ENCODE measurements at places on chromosomes 7 and 10.

DNA sequence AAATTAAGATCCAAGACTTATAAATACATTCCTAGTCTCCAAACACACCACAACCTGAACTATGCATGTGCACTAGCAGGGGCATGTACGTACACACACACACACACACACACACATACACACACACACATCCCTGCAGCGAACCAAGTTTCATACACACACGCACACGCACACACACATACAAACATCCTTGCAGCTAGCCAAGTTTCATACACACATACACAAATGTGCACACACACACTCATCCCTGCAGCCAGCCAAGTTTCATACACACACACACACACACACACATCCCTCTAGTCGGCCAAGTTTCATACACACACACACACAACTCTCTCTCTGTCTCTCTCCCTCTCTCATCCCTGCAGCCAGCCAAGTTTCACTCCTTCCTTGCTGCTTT, 82.7 kb upstream of the WIPF3 start:
- DNase-seq, result no peak

DNA sequence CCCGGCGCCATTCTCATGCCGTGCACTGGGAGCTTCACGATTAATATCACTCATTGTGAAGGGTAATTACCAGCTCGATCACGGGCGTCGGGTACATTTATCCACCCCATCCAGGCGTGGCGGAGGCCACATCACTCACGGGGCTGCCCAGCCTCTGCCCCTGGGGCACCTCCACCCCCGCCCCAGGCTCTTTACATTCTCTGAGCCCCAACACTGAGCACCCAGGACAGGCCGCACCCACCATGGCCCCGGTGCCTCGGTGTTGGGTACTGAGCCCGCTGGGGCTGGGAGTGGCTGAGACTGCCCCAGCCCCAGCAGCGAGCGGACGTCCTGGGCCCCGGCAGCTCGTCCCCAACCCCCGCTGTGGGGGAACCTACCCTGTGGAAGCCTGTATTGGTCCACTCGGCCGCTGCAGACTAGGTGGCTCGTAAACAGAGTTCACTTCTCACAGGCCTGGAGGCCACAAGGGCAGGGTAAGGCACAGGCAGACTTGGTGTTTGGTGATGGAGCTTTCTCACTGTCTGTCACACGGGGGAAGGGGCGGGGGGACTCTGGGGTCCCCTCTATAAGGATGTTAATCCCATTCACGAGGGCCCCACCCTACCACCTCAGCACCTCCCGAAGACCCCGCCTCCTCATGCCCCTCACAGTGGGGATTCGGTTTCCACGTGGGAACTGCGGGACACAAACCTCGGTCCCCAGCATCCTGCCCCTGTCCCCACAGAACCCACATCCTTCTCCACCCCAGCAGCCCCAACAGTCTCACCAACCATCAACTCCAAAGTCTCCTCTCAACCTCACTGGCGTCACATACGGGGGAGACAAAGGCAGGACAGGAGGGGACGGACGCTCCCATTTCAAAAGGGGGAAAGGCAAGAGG, 184.1 kb downstream of the ELFN1 start:
- no peak for DNase-seq

DNA sequence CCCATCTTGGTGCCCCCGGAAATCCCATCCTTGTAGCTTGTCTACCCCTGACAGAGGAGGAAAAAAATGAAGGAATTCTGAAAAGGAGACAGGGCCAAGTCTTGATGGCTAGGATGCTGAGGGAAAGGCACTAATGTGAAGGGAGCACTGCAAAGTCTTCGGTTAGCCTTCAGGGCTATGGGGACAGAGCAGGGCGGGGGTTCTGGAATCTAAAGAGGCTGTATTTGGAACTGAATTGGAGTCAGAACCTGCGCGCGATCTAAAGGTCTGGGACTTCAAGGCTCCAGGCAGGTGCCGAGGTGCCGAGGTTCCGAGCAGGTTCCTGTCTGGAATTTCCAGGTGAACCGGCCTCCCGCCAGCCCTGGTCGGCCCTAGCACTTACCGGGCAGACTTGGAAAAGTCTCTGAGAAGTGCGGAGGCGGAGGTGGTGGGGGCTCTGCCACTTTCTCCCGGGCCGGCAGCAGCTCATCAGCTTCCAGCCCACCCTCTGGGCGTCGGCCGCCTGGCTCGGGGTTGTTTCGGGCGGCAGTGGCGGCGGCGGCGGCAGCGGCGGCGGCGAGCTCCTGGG, 781 bp downstream of the GBX1 start:
- no peak for DNase-seq

- DNase-seq, result no peak
Measured at GRCh38 chr10:62016623-62017490, 115.4 kb downstream of the ARID5B start.

Measured in esophagus squamous epithelium (tissue), 5 donors.